ENCODE measurements at places on chromosomes 1 and 21.

- no peak for DNase-seq
These were observed 35.0 kb downstream of the TCEANC2 start for GRCh38 chr1:54088385-54088784.

DNA sequence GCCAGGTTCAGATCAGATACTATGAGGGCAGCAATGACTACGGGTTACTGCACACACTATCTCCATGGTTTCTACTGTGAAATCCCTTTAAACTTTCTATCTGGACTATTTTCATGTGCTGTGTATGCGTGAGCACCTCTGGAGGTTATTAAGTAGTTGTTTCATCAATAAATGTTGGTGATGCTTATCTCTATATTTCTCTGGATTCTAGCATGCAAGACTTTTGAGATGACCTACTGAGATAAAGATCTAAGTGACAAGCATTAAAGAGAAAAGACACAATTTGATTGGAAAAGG is 194.0 kb downstream of the NRIP1 start:
- DNase-seq = no peak

- peak; percentile 34 for DNase-seq
These were observed 119.1 kb downstream of the USP25 start for GRCh38 chr21:15848634-15849560.

GRCh38 chr1:182061594-182061993 is at the start of gene ZNF648:
ZNF648 (minus strand) TSS chr1:182061712; CDS start chr1:182058010, 3,702 bp downstream.
- no peak for DNase-seq

DNA sequence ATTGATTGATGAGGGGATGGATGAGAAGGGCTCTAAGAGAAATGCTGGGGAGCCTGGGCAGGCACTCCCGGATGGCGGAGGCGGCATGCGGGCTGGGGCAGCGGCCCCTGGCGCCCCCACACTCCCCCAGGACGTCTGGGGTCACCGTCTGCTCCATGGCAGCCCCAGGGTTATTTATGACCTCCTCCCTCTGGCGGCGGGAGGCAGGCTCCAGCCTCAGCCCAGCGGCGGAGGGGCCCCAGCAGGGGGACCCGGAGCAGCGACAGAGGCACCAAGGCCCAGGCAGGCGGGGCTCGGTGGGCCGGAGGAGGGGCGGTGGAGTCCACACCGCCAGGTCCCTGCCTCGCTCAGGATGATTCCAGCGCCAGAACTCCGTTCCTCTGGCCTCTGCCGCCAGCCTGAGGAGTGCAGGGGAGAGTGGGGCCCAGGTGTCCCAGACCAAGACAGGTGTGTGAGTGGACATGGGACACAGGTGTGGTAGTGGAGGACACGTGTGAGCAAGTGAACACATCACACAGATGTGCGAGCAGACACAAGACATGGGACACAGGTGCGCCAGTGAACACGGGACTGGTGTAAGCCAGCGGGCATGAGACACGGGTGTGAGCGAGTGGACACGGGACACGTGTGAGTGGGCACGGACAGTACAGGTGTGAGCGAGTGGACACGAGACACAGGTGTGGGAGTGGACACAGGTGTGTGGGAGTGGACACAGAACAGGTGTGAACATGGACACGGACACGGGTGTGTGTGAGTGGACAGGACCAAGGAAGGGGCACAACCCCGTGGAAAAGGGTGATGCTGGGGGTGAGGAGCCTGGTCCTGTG is 2.5 kb upstream of the SAMD11 start:
- DNase-seq = peak; percentile 71

- DNase-seq = no peak
These were observed 167.7 kb upstream of the USP24 start for GRCh38 chr1:55382806-55383305.

DNA sequence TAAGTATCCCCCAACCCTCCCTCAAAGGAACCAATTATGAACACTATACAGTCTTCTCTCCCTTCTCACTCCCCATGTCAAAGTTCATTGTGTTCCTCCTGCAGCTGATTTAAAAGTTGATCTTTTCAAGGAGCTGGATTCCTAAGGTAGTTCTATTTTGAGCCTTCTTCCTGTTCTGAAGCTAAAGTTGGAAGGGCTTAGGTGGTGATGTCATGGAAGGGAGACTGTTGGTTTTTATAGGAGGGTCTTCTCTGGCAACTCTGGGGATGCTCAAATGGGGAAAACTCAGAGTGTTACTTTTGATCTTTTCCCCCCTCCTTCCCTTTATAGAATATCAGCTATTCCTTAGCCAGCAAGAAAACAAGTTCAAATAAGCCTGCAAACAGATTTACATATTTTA is 83.0 kb upstream of the AK4 start:
- peak; percentile 6 for DNase-seq

- DNase-seq = no peak
These were observed 126.8 kb upstream of the EDN2 start for GRCh38 chr1:41611068-41611931.

GRCh38 chr1:55987491-55988249 is 591.7 kb downstream of the PLPP3 start:
- no peak for DNase-seq

DNA sequence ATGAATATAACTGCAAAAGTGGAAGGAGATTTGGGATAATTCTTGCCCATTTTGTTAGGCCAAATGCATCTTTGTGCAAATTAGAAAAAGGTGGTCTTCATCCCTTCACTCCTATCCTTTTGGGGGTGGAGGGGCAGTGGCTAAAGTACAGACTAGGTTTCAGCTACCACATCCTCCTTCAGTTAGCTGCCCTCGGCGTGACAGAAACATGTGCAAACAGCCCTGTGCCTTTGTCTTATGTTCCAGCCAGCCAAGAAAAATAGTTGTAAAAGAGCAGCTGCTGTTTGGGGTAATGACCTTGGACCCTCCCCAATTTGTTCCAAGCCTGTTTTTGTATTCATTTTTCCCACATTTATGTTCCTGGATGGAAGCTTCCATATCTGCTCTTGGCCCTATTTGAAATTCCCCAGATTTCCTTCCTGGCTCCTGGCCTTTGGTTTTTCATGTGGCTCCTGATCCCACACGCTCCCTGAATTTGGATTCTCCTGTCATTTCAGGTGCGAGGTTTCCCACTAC is 8.3 kb upstream of the LGALS8 start:
- DNase-seq = no peak

GRCh38 chr1:206521694-206522402 is 14.5 kb downstream of the RASSF5 start:
- no peak for DNase-seq

DNA sequence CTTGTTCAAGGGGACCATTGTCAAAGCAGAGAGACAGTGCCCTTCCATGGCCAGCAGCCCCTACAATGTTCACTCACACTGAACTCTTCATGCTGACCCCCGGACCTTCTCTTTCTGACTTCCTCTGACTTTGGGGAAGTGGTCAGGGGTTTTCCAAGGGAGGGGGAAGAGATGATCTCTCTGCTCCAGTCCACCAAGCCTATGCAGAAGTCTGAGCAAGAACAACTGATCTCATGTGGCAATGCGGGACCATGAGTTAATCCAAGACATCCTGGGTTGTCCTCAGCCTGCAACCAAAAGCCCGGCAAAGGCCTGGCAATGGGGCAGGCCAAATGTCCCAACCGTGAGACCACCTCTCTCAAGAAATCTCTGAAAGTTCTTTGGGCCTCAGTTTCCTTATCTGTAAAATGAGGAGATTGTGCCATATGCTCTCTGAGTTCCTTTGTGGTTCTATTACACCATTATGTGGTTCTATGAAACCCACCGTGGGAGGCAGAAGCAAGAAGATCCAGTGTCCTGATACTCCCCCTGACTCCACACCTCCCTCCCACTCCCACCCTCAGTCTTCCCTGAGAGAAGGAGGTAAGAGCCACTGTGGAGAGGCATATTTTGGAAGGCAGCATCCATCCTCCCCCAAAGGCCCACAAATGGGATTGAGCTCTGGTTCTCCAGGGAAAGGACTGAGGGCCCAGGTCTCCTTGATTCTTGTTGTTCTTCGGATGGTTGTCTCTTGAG is 11.8 kb upstream of the ARHGEF2 start:
- DNase-seq = no peak

- no peak for DNase-seq
These were observed 6.1 kb downstream of the C1orf159 start for GRCh38 chr1:1109743-1110142.

- DNase-seq = no peak
These were observed 60.8 kb downstream of the EYA3 start for GRCh38 chr1:28027660-28028059.

DNA sequence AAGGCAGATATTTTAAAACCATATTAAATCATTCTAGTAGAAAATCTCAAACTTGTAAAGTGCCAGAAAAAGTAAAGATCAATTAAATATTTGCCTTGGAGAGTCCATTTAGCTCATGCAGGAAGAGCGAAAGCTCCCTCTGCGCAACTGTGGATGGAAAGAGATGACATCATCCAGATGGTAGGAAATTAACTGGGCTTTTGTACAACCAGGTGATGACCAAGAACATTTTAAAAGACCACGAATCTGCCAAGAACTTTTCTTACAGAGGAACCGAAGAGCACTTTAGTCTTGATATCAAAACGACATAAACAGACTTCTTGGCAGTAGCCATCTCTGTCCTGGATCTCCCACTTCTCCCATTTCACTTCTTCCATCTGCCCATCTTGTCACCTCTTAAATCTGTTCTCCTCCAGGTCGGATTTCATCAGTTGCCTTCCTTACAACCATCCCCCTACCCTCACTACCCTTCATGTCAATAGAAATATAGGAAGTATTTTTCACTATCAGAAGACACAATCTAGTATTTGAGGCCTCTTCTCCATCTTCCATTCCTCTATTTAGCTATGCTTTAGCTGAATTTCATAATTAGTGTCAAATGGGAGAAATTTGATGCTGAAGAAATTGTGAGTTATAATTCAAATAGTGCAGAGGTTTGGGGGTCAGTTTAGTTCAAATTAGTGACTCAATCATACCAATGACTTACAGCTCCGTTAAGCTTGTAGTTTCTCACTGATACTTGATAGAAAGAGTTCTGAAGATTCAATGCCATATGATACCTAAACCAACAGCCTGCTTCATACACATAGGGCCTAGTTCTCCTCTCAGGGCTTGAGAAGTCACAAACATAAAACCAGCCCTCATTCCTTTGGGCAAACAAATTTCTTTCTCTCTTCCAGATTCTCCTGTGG is 22.0 kb upstream of the DNASE2B start:
- DNase-seq = no peak

DNA sequence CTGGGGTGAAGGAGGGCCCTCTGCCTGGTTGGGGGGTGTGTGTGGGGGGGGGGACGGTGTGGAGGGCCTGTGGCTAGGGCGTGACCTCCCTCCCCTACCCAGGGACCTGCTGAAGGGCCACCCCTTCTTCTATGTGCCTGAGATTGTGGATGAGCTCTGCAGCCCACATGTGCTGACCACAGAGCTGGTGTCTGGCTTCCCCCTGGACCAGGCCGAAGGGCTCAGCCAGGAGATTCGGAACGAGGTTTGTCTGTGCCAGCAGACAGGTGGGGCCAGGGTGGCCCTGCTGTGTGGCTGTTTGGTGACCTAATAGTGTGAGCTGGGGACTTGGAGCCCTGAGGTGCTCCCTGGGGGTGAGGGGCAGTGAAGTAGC is 43.9 kb downstream of the COQ8A start:
- no peak for DNase-seq

- DNase-seq = no peak
These were observed 775 bp upstream of the AIM2 start for GRCh38 chr1:159077120-159077961.

DNA sequence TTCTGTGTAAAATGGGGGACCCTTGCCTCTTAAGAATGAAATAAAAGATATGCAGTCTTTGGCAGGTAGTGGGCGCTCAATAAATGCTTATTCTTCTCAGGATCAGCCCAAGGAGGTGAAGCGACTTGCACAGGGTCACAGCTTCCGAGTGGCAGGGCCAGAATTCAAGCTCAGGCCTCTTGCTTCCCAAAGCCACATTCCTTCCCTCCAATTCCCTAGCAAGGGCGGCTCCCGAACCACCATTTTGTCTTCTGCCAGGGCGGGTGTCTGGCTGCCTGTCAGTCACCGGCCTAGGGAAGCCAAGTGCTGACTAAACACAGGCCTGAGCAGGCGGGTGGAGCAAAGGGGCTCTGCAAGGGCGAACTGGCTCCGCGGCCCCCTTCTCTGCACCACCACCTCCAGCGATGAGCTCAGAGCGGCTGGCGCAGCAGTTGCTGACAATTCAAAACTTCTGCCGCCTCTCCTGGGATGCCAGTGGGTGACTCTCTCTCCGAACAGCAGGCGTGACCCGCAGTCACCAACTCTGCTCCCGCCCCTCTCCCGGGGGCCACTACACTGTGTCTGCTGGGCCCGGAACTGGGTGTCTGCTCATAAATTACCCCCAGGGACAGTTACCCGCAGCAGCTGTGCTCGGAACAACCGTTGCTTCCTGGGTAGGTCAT is 10.8 kb downstream of the GPR3 start:
- peak; percentile 29 for DNase-seq

DNA sequence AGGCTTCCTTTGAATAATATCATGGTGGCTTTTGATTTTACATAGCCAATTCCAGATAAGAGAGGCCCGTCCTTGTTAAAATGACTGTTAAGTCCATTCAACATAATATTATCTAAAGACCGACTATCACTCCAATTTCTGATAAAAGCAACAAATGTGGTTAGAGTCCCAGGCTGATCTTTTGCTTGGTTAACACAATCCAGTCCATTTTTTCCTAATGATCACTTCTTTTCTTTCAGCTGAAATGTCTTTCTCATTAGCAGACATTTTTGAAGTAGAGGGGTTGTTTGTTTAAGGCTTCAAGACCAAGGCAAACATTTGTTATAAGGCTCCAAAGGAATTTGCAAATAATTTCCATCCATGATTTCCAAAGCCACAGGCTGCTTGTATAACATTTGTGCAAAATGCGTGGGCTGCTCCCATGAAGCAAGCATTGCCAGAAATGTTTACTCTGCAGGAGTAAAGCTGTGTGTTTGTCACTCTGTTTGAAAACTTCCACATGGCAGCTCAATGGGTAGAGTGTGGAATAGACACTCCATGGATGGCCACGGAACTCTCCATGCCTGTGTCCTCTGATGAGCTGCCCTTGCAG is 111.5 kb downstream of the PSMG1 start:
- DNase-seq = no peak

DNA sequence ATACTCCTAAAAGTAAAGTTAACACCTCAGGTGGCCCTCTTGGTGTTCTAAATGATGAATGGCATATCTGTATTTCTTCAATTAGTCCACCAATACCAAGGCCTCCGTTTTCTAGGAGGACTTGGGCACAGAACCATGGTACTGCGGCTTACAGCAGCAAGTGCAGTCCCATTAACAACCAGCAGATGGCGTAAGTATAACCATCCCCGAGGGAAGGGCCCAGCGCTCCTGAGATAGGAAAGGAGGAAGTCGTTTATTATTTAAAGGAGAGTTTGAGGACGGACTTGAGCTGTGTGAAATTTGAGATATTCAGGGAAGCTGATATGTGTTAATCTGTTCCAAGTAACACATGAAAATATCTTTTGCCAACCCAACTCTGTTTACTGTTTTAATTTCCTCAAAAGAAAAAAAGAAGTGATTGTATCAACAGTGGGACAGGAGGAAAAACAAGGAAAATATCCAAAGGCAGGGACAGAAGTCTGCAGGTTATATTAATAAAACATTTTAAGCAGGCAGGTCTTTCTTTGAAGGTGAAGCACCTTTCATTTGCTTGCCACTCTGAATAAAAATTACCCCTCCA is 37.7 kb upstream of the KCNJ15 start:
- DNase-seq = peak; percentile 83

GRCh38 chr1:240991230-240991629 is 365.8 kb downstream of the RGS7 start:
- DNase-seq = no peak

- no peak for DNase-seq
These were observed 386.3 kb downstream of the USP25 start for GRCh38 chr21:16116069-16116468.

All from kidney tubule cell (primary cell).